ENCODE measurements at places on chromosomes 16 and 17.

DNA sequence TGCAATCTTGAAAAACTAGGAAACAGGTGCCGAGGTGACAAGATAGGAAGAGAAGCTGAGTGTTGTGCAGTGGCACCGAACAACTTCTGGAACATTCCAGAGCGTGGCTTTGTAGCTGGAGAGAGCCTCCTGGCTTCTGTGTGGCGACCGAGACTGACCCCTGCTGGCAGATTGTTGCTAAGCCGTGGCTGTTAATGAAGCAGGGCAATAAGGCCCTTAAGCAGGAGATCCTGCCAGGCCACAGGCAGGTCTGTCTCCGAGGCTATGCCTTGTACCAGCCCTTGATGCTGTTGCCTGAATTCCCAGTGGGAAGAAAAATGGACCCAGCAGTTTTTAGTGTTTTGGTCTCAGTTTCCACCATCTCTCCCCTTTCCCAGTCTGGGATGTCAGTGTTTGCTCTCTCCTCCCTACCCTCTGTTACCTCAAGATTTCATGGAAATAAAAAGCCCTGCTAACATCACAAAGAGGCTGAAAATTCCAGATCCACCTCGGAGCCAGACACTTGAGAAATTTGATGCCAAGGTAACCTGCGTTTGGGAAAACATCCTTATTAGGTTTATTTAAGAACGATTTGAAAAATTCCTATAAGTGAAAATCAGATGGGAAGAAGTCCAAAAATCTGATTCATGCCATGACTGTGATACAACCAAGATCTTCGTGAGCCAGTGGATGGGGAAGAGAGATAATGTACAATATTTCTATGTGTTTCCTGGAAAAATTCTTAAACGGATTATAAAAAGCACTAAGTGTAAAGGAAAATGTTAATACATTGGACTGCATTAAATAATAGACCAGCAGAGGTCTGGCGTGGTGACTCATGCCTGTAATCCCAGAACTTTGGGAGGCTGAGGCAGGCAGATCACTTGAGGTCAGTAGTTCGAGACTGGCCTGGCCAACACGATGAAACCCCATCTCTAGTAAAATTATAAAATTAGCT lies 265.1 kb downstream of the PRKCA start:
- peak; percentile 85 for DNase-seq

- DNase-seq = no peak
These were observed 394.5 kb upstream of the C16orf82 start for GRCh38 chr16:26672206-26672605.

DNA sequence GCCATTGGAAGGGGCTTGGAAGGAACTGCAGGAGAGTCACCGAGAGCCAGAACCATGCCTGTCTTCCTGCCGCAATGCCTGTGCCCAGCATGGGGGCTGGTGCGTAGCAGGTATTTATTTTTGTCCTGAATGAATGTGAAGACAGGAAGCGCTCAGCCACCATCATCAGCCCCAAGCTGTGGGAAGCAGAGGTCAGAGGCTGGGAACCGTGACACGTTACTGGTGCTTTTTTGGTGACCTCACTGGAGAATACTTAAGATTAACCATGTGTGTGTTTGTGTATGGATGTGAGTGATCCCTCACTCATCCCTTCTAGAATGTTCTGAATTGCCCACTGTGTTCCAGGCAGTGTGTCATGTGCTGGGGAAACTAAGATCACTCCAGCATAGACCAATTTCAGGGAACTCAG lies 343.8 kb downstream of the SNX29 start:
- no peak for DNase-seq

- DNase-seq = no peak
These were observed 38.6 kb upstream of the TOB1 start for GRCh38 chr17:50904518-50905459.

- DNase-seq = no peak
These were observed 364.1 kb downstream of the CPPED1 start for GRCh38 chr16:12439399-12440227.

- DNase-seq = no peak
These were observed 3.1 kb upstream of the USP7 start for GRCh38 chr16:8966817-8967131.

GRCh38 chr16:30459456-30459855 lies 13.1 kb upstream of the ITGAL start:
- no peak for DNase-seq
